ENCODE measurements at places on chromosomes 5 and 9.

DNA sequence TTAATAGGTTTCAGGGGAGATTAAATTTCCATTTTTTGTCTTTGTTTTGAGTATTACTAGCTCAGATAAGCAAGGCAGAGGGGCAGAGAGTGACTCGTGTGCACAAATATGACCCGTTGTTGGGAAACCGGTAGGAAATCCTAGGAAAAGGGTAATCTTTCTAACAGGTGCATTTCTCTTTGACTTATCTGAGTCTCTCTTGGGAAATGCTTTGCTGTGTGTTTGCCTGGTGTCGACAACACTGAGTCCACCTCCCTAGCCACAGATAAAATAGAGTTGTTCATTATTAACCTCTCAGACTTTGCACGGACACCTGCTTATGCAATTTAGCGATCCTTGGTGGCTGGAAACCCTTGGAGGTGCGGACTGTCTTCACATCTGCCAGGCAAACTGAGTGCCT lies 164.2 kb downstream of the FGF1 start:
- no peak for DNase-seq

GRCh38 chr5:32584646-32585045 lies 711 bp upstream of the SUB1 start:
- no peak for DNase-seq

GRCh38 chr5:99005506-99005905 lies 76.7 kb upstream of the CHD1 start:
- peak; percentile 98 for DNase-seq

- DNase-seq, result no peak
Measured at GRCh38 chr5:131250751-131251475, 12.9 kb upstream of the CDC42SE2 start.

- no peak for DNase-seq
Measured at GRCh38 chr5:72291601-72292000, 28.4 kb downstream of the MRPS27 start.

DNA sequence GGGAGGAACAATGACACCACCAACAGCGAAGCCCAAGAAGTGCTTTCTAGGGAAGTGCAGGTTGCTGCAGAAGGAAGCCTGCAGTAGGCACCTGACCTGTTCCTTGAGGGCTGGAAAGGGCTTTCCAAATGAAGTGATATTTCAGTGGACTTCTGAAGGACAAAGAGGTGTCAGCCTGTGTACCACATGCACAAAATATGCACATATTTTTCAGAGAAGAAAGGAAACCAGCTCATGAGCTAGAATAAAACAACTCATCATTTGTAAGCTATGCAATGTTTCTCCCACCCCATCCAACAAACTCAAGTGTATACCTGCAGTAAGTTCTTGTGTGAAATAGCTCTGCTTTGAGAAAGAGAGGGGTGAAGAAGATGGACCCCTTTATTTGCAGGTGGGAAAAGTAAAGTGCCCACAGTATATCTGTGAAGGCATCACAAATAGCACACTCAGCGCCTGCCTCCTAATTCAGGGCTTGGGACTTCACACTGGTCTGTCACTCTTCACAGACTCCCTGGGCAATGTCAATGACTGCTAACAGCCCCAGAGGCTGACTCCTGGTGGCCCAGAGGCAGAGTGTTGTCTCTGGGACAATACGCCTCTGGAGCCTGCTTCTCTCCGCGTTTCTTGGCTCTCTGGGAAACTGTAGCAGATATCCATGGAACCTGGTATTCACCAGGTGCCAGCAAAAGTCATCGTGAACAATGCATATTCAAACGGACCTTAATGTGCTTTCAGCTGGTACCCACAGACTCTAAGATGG lies 198.1 kb upstream of the EFNA5 start:
- no peak for DNase-seq

DNA sequence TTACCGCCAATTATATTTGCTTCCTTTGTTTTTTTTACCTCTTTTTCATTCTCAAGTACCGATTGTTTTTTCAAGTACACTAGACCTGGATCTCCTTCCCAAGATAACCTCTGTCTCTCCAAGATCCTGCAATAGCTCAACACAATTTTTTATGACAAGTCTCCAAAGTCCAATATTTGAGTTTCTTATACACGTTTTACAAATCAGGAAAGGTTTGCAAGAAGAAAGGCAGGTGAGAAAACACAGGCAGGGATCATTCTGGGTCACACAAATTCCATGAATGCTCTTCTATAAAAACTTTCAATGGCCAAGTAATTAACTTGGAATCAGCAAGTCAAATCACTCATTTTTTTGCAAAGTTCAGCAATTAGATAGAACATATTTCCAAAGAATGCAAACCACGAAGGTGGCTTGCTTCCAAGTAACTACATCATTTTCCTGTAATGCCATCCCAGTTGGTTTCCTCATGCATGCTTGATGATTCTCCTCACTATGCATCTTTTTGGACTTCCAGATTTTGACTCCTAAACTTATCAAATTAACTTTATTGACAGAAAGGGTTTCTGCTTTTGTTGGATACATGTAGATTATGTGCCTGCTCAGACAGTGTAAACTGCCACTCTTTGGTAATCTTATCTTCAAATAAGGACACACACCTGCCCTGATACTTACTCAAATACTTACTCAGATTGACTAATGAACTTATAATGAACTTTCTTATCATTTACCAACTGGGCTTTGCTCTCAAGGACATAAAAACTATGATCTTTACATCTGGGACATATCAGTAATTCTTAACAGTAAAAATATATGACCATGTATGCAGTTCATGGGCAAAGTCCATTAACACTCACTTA lies 24.7 kb upstream of the IFNE start:
- DNase-seq, result no peak

GRCh38 chr5:78204241-78204640 lies 90.3 kb downstream of the AP3B1 start:
- no peak for DNase-seq

DNA sequence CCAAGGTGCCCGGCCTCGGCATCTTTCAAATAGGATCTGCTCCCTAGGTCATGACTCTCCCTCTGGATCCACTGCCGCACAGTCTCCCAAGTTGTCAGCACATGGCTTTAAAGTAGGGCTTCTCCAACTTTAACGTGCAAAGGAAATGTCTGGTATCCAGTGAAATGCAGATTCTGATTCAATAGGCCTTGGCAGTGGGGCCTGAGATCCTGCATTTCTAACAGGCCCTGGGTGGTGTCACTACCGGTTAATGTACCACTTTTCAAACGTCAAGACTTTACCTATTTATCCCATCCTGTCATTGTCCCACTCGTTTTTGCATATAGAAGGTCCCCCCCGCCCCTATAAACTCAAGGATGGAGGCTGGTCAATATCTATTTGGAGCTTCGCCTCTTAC lies 137.6 kb upstream of the ZNF618 start:
- no peak for DNase-seq

- DNase-seq, result no peak
Measured at GRCh38 chr5:180982008-180982741, 6.5 kb upstream of the BTNL3 start.

DNA sequence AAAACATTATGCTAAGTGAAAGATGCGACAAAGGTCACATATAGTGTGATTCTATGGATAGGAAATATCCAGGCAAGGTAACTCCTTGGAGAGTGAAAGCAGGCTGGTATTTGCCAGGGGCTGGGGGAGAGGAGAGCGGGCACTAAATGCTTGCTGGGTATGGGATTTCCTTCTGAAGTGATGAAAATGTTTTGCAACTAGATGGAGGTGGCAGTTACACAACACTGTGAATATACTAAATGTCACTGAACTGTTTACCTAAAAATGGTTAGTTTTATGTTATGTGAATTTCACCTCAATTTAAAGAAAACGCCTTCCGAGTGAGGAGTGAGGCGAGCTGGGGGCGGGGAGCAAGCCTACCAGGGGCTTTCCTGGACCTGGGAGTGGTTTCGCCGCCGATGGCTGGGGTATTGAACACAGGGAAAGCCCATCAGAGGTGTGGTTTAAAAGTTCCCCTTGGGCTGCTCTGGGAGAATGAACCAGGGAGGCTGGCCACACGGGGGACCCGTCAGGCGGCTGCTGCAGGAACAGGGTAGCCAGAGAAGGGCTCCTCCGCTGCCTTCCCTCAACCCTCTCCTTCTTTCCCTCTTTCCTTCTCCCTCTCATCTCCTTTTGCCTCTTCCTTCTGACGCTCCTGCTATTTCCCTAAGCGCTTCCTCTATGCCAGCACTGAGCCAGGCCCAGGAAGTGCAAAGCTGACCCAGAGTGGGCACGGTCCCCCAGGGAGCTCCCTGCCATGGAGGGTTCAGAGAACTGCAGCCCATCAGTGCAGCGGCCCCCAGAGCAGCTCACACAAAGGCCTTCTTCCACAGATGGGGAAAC lies 4.9 kb downstream of the AKNA start:
- no peak for DNase-seq

- DNase-seq, result peak; percentile 85
Measured at GRCh38 chr9:16133556-16134227, 580.8 kb downstream of the CCDC171 start.

GRCh38 chr9:134154262-134154701 lies 10.1 kb downstream of the RNU6ATAC start:
- no peak for DNase-seq

DNA sequence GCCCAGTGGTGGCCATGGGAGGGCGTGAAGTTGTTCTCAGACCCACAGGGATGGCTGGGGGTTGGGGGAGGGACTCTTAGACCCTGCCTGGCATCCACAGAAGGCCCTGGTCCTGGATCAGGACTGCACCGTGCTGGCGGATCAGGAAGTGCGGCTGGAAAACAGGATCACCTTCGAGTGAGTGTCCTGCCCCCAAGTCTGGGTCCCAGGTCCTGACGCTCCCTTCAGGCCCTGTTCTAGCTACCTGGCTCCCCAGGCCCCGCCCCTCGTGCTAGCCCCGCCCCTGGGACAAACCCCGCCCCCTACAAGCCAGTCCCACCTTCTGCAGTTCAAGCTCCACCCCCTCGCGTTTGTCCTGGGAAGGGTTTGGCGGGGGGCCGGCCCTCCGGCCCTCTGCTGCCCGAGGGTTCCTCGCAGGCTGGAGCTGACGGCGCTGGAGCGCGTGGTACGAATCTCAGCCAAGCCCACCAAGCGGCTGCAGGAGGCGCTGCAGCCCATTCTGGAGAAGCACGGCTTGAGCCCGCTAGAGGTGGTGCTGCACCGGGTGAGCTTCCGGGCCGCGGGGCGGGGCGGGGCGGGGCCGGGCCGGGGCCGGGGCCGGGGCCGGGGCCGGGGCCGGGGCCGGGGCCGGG lies 12.9 kb downstream of the RGS14 start:
- DNase-seq, result peak; percentile 89

- DNase-seq, result no peak
Measured at GRCh38 chr9:79974806-79975422, 403.1 kb downstream of the TLE4 start.

DNA sequence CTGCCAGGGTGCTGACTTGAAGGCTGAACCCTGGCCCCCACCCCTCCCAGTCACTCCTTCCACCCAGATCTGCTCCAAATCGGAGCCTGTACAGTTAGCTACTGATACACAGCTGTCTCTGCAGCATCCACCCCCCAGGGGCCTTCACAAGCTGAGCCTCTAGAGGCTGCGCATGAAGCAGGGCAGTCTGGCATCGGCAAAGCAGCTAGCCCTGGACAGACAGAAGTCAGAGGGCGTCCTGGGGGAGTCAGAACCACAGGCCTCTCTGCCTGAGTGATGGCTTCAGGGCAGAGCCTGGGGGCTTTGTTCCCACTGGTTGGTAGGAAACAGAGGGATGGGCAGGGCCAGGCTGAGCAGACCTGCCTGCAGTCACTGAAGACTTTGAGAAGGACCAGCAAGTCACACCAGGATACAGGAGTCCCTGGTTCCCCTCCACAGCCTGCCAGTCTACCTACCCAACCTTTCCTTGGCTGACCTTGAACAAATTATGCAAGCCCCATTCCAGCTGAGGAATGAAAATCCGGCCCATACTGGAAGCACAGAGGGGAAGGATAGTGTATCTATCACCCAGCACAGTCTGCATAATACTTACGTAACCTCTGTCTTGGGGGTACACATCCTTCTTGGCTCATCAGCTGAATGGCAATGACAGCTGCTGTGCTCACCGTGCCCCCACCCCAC lies 8.8 kb downstream of the VDAC1 start:
- no peak for DNase-seq

DNA sequence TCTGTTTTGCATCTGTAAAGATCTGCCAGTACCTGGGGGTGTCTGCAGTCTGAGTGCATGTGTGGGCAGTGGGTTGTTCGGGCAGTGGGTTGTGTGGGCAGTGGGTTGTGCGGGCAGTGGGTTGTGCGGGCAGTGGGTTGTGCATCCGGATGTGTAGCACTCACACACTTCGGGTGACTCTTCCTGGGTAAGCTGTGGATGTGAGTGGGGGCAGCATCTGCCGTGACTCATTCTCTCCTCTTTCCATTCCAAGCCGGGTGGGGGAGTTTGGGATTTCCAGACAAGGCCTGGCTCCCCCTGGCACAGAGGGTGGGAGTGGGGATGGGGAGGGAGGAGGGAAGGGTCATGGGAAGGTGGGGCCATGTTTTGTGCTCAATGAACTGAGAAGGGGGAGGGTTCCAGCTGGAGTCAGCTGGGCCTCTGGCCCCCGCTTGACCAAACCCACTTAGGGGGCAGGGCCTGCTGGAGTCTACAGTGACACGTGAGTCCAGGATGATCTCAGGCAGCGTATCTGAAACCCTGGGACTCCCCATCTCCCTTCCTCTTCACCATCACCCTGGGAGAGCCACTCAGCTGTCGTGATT lies 8.3 kb downstream of the CRB2 start:
- no peak for DNase-seq

- DNase-seq, result no peak
Measured at GRCh38 chr5:121667292-121667691, 184.4 kb upstream of the FTMT start.
